ENCODE measurements at places on chromosomes 4 and X.
A peak's percentile ranks its signal among the peaks of the same experiment; 100 is the strongest.

GRCh38 chrX:153830640-153831428 is 490 bp upstream of the PDZD4 start:
- no peak for DNase-seq

- no peak for DNase-seq
These were observed 90.9 kb downstream of the COMMD8 start for GRCh38 chr4:47372561-47372960.

GRCh38 chr4:174828845-174829701 is at the start of gene GLRA3:
TSS of gene GLRA3 (minus strand) at chr4:174829247. CDS start at chr4:174828811, 436 bp downstream.
- DNase-seq = peak; percentile 28

- DNase-seq = no peak
These were observed 373.1 kb downstream of the PPARGC1A start for GRCh38 chr4:23516716-23517115.

GRCh38 chr4:155900381-155900780 is 3.1 kb upstream of the TDO2 start:
- no peak for DNase-seq

- DNase-seq = no peak
These were observed 107.0 kb upstream of the STIM2 start for GRCh38 chr4:26753617-26754016.

GRCh38 chr4:174045381-174045780 is 238.1 kb downstream of the FBXO8 start:
- DNase-seq = no peak

GRCh38 chrX:107880054-107880610 is 54.5 kb downstream of the MID2 start:
- no peak for DNase-seq

GRCh38 chr4:127291316-127291715 is 341.4 kb upstream of the INTU start:
- no peak for DNase-seq

Measured in activated CD4-positive, CD25-positive, alpha-beta regulatory T cell treated with anti-CD3 and anti-CD28 coated beads, Interleukin-2, amount 50 U/mL, for 72 hours (primary cell).